ENCODE measurements at places on chromosomes 12 and 14. TPM values are rescaled to one million over a fixed set of nuclear protein-coding genes. Genes with fewer than 3 reads are reported as not detected.

IL26 gene
- total RNA-seq = 4.5 TPM

TNFAIP2 gene
- total RNA-seq = 60.6 TPM

RAB15 gene
- 5.5 TPM for total RNA-seq

GTF2H3 gene
- total RNA-seq = 68.6 TPM

GUCY2C gene
- total RNA-seq = 0.11 TPM

HCAR1 gene
- total RNA-seq = 0.22 TPM

ACTN1 gene
- total RNA-seq = 269 TPM

SSPN gene
- 14.7 TPM for total RNA-seq

GPRC5D gene
- not detected for total RNA-seq
